ENCODE measurements at places on chromosomes 5 and 9. TPM values are rescaled to one million over a fixed set of nuclear protein-coding genes. Genes with fewer than 3 reads are reported as not detected.

Gene TRPM3
- polyA plus RNA-seq = 1.2 TPM

Gene TXNDC8
- not detected for polyA plus RNA-seq

Gene SLC26A2
- polyA plus RNA-seq = 23.5 TPM

GRCh38 chr9:76895186-76895585 lies 10.7 kb downstream of the PRUNE2 start:
- DNase-seq = no peak

DNA sequence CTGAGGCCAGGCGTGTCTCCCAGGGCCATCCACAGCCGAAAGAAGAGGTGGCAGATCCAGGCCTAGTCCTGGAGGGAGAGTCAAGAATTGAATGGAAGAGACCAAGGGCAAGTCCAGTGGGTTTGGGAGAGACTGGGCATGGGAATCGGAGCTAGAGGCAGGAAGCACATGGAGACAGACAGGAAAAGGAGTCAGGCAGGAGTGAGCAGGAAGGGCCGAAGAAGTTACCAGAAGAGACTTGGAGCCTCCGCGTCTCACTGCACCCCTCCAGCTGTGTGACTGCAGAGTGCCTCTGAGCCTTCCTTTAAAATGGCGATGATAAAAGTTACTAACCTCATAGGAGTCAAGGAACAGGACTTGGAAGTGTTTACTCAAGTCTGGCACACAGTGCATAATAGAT lies 64.4 kb upstream of the ANGPTL2 start:
- no peak for DNase-seq

GRCh38 chr9:38178237-38178636 lies 109.2 kb upstream of the SHB start:
- no peak for DNase-seq

- no peak for DNase-seq
These were observed 148.5 kb downstream of the GNAQ start for GRCh38 chr9:77883133-77883532.

- no peak for DNase-seq
These were observed 7.0 kb downstream of the NOTCH1 start for GRCh38 chr9:136538599-136539426.
